ENCODE measurements at places on chromosomes 6 and 20. TPM values are rescaled to one million over a fixed set of nuclear protein-coding genes. Genes with fewer than 3 reads are reported as not detected.
A peak's percentile ranks its signal among the peaks of the same experiment; 100 is the strongest.

SLC22A2 gene
- polyA plus RNA-seq = not detected

GRCh38 chr6:139597771-139598755 is 223.6 kb upstream of the CITED2 start:
- no peak for DNase-seq

NT5DC1 gene
- polyA plus RNA-seq = 22.3 TPM

LRRC1 gene
- polyA plus RNA-seq = 0.36 TPM

- no peak for DNase-seq
Observed at GRCh38 chr6:45738057-45738455, 277.6 kb downstream of the CLIC5 start.

- DNase-seq = no peak
Observed at GRCh38 chr6:159397753-159398152, 228.6 kb downstream of the FNDC1 start.

CABLES2 gene
- polyA plus RNA-seq = 0.92 TPM

GRCh38 chr20:48597521-48598302 is 230.1 kb downstream of the PREX1 start:
- no peak for DNase-seq

DNA sequence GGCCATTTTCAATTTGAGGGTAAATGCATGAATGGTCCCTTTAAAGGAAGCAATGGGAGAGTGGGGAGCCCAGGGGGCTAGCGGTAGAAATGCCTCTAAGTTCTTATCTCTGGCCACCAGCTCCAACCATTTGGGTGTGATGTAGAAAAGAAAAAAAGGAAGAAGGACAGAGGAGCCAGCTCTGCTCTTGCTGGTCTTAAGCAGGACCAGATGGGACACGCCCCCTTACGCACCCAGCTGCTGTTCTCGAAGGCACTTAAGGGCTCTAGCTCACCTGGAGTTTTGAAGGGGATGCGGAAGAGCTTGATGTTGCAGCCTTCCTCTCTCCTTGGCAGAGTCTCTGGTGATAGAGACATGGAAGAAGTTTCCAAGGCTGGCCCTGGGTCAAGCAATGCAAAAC is 59.5 kb upstream of the RNF144B start:
- peak; percentile 36 for DNase-seq

WFDC12 gene
- polyA plus RNA-seq = not detected
